ENCODE measurements at places on chromosomes 5 and 9.

DNA sequence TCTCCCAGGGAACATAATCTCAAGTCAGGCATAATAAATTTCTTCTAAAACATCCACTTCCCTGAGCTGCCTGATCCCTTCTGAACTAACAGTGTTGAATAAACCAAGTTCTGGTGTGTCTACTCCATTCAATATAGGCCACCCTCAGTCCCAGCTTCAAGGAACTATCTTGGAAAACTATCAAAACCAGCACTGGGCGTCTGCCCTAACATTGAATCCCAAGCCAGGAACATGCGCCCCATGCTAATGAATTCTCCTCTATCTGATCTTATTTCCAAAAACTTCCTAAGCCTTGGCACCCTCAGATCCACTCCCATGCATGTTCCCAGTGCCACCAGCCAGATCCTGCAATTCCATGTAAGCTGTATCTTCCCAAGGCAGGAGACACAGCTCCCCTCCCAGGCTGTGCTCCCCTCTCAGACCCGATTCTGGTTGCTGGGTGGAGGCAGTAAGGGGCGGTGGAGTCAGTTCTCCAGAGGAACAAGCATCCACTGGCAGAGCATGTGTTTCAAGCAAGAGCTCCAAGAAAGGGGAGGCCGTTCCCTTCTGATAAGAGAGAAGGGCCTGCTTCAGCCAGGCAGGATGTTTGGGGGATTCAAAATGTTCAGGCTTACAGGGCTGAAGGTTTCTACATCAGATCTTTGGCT lies 13.1 kb upstream of the FOXI1 start:
- H3K27me3 ChIP-seq = no peaks in the 10 kb centered on the region
- no peak for DNase-seq
- no peak overlapping the region for H3K4me3 ChIP-seq

DNA sequence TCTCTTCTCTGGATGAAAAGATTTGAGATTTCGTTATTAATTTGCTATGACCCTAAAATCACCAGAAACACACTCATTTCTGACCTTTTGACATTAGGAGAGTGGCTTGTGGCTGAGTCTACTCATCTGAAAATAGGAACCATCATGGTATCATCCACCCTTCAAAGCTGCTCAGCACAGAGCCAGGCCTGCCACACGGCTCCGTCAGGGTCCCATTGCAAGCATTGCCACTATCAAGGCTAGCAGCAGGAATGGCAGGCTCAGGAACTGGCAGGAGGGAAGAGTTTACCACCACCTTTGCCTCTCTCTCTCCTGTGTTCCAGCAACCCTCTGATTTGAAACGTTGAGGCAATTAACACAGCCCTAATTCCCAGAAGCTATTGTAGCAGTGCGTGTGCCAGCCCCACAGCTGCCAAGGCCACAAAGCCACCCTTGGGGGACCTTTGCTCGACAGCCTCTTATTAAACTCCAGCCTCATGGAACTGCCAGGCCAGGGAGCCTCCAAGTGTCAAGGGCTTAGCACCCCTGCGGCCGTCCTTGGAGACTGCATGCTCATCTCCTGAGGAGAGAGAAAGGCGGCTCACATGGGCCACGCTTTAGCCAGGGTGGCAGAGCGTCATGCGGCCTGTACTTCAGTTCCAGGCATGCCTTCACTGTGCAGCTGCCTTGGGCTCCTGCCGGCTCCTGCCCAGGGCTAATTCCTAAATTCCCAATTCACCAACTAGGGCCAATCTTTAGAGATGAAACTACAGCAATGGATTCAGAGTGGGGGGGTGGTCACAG lies 145.9 kb downstream of the ROR2 start:
- no peak for DNase-seq
- H3K27me3 ChIP-seq = peaks cover 8% of the 10 kb centered on the region
- no peak overlapping the region for H3K4me3 ChIP-seq
- no peak overlapping the region for H3K27ac ChIP-seq
- H3K4me1 ChIP-seq = no peaks in the 10 kb centered on the region

DNA sequence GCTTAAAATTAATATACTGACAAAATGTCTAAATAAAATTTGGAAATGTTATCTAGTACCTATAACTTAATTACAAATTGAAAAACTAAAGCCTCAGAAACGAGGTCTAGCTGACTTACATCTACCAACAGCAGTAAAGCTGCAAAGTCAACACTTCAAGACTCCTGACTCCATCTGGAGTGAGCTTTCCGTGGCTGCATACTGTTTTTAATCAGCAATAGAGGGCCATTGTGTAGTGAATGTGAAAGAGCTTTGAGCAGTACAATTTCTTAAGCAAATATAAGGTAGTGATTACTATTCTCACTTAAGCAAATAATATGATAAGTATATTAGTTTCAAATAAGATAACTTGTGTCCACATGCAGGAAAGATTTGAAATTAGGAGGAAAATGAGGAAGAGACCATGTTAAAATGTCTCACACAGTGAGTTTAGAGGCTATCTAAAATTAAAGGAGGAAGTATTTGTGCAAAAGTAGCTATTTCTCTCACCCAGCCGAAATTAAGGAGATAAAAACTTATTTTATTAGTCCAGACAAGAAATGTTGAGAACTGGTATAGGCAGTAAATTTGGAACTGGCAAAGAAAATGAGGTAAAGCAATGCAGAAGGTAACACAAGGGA lies 6.4 kb downstream of the SPINK6 start:
- H3K27ac ChIP-seq = no peak overlapping the region
- H3K4me1 ChIP-seq = no peaks in the 10 kb centered on the region
- H3K27me3 ChIP-seq = no peaks in the 10 kb centered on the region
- DNase-seq = no peak
- no peaks in the 10 kb centered on the region for H3K36me3 ChIP-seq
- H3K4me3 ChIP-seq = no peak overlapping the region

- H3K27me3 ChIP-seq = peaks cover 6% of the 10 kb centered on the region
- H3K4me3 ChIP-seq = no peak overlapping the region
- H3K4me1 ChIP-seq = no peaks in the 10 kb centered on the region
- no peak overlapping the region for H3K27ac ChIP-seq
- H3K36me3 ChIP-seq = no peaks in the 10 kb centered on the region
- no peak for DNase-seq
Measured at GRCh38 chr9:121372239-121373010, 2.4 kb upstream of the STOM start.

- peaks cover 31% of the 10 kb centered on the region for H3K4me1 ChIP-seq
- DNase-seq = no peak
Measured at GRCh38 chr5:160311491-160312133, 752 bp downstream of the CCNJL start.

DNA sequence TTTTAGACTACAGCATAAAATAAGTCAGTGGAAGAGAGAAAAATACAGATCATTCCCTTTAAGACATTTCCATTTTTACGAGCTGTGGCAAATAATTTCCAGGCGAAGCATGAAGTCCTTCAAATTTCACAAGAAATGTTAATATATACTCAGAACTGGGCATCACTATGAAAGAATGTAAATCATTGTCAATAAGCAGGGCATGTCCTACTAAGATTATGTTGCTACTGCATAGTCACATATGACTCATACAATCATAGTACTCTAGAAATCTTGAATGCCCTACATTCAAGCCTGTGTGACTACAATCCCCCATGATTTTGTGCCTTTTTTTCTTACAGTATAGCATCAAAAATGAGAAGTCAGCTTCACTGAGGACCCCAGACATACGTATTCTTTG lies 485.2 kb upstream of the FTMT start:
- no peaks in the 10 kb centered on the region for H3K4me1 ChIP-seq
- H3K4me3 ChIP-seq = no peak overlapping the region
- H3K27ac ChIP-seq = no peak overlapping the region
- no peaks in the 10 kb centered on the region for H3K36me3 ChIP-seq
- H3K27me3 ChIP-seq = no peaks in the 10 kb centered on the region
- DNase-seq = no peak

DNA sequence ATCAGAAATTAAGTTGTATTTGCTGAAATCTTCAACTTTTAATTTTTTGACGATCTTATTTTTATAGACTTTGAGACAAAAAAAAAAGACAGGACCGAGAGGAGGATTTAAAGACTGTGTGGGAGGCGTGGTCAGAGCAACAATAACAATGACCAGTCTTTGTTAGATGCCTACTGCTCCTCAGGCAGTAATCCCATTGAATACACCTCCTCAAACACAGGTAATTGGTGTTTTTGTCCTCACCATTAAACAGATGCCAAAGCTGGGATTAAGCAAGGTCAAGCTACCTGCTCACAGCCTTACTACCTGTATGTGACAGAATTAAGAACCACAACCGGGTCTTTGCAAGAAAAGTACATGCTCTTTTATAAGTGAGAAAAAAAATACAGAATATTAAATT lies 233.3 kb upstream of the GRAMD2B start:
- no peaks in the 10 kb centered on the region for H3K4me1 ChIP-seq
- no peak overlapping the region for H3K4me3 ChIP-seq
- H3K27me3 ChIP-seq = no peaks in the 10 kb centered on the region
- no peaks in the 10 kb centered on the region for H3K36me3 ChIP-seq
- no peak for DNase-seq
- H3K27ac ChIP-seq = no peak overlapping the region

DNA sequence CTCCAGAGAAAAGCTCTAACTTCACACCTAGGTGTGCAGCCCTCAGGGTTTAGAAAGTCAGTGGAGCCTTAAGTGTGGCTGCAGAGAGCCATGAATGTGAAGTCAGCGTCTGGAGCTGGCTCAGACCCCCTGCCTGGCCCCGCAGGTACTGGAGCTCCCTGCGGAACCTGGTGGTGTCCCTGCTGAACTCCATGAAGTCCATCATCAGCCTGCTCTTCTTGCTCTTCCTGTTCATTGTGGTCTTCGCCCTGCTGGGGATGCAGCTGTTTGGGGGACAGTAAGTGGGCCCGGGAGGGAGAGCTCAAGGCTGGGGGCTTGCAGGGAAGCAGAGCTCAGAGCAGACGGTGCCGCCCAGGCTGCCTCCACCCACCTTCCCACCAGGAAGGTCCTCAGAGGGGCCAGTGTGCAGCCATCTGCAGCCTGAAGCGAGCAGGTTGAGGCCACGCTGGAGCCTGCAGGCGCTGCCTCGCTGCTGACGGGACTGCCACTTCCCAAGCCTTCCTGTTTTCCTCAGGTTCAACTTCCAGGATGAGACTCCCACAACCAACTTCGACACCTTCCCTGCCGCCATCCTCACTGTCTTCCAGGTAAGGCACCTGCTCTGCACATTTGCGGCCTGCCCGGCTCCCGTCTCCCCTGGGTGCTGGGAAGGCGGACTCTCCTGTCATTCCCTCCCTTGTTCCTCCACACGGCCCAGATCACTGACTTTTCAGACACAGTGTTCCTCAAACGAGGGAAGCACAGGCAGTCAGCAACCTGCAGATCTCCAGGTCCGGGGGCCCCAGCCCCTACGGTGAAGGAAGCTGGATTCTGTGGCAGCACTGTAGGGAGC lies 108.9 kb downstream of the CACNA1B start:
- no peak for DNase-seq
- no peaks in the 10 kb centered on the region for H3K4me1 ChIP-seq
- no peaks in the 10 kb centered on the region for H3K36me3 ChIP-seq

DNA sequence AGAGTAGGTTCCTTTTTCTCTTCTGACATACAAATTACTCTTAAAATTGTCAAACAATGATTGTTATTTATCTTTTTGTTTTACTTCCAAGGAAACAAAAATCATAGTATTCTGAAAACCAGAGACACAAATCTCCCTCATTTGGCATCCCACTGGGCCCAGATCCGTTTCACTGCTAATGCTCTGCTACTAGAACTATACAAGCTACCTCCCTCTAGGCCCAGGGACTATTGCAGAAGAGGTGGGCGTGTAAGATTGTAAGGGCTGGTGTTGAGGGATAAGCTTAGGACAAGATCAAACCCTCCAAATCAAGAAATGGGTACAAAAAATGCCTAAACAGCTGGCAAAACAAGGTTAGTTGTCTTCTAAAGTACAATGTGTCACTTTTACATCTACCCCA lies 928.9 kb upstream of the CDH10 start:
- H3K27me3 ChIP-seq = no peaks in the 10 kb centered on the region
- no peak for DNase-seq
- peaks cover 7% of the 10 kb centered on the region for H3K4me1 ChIP-seq
- H3K36me3 ChIP-seq = no peaks in the 10 kb centered on the region
- no peak overlapping the region for H3K4me3 ChIP-seq
- H3K27ac ChIP-seq = no peak overlapping the region

GRCh38 chr5:59789197-59789596 lies 104.3 kb downstream of the PDE4D start:
- H3K36me3 ChIP-seq = no peaks in the 10 kb centered on the region
- peaks cover 10% of the 10 kb centered on the region for H3K27me3 ChIP-seq
- H3K4me3 ChIP-seq = no peak overlapping the region

DNA sequence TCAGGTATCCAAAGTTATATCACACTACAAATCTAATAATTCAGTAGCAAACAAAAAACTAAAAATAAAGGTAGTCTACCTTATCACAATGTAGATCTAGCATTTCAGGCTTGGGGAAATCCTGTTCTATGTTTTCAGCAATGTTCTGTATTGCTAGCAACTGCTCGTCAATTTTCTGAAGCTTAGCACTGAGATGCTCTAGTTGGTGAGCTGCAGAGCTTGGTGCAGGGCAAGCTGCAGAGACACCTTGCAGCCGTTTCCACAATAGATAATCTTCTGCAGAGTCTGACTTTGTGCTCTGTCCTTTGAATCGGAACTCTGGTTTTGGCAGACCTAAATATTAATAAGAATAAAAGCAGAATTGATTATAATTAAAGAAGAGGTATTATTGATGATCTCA lies 95.5 kb downstream of the CPLANE1 start:
- H3K4me3 ChIP-seq = no peak overlapping the region
- no peak for DNase-seq
- no peak overlapping the region for H3K27ac ChIP-seq
- H3K4me1 ChIP-seq = no peaks in the 10 kb centered on the region

DNA sequence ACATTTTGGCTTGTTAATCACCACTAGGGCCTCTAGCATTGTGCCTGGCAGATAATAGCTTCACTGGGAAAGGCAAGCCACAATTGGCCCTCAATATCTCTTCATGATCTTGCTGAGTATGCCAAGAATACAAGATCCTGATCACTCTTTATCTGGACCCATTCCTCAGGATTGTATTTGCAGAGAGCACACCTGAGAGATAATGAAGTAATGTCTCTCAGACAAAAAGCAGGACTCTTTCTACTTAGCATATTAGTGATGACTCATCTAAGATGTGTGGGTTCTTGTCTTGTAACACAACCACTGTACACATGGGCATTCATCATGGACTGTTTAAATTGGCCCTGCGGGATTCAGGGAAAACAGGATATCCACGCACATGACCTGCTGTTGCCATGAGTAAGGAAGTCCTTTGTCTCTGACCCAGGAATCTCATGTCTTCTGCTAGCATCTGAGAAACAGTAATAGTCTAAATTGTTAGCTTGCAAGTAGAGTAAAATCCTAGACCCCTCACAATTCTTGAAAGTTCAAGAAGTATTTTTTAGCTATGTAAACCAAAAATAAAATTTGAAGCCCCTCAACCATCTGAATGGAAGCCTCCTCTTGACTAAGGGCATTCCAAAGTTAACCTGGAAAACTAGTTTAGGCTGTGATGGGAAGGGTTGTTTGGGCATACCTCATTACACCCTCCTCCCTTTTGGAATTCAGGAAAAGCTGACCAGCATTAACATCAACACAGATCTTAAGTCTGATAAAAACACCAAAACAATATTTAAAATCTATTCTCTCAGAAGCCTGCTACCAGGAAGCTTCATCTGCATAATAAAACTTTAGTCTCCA lies 28.0 kb upstream of the NFIL3 start:
- H3K36me3 ChIP-seq = no peaks in the 10 kb centered on the region
- H3K4me1 ChIP-seq = no peaks in the 10 kb centered on the region
- H3K27me3 ChIP-seq = no peaks in the 10 kb centered on the region
- H3K4me3 ChIP-seq = no peak overlapping the region

GRCh38 chr9:12922224-12922866 lies 147.5 kb downstream of the LURAP1L start:
- no peaks in the 10 kb centered on the region for H3K36me3 ChIP-seq
- H3K4me1 ChIP-seq = no peaks in the 10 kb centered on the region
- H3K27me3 ChIP-seq = no peaks in the 10 kb centered on the region
- no peak overlapping the region for H3K4me3 ChIP-seq
